LoVo (cell line): ENCODE measurements at places on chromosomes 3 and 15.
A peak's percentile ranks its signal among the peaks of the same experiment; 100 is the strongest.

DNA sequence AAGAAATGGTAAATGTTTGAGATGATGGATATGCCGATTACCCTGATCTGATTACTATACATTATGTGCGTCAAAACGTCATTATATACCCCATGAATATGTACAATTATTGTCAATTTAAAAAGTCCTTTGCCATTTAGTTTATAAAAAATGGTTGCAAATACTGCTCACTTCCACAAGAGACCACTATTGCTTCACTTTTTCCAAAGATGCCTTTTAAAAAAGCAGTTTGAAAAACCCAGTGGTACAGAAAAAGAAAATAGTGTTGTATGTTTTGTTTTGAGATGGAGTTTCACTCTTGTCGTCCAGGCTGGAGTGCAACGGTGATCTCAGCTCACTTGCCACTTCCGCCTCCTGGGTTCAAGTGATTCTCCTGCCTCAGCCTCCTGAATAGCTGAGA, 39.3 kb downstream of the EDEM1 start:
- no peak for DNase-seq

- no peak for DNase-seq
Measured at GRCh38 chr3:187531831-187532230, 138.4 kb downstream of the SST start.

- no peak for DNase-seq
Measured at GRCh38 chr3:24224666-24225384, 269.8 kb downstream of the THRB start.

DNA sequence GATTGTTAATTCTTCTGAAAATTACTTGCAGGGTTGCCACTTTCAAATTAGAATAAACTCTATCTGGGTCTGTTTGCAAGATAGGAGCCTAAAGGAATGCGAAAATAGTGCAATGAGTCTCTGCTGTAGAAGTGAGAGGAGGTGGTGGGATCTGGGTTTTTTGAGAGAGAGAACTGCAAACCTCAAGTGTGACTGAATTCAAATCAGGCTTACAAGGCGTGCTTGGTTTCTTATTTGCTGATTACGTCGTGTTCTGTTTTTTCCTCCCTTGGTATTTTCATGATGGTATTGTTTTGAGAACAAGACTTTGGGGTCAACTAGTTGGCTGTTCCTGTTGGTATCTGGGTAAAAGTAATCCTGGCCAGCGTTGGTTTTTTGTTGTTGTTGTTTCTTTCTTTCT, 490.9 kb upstream of the CFAP20DC start:
- no peak for DNase-seq

DNA sequence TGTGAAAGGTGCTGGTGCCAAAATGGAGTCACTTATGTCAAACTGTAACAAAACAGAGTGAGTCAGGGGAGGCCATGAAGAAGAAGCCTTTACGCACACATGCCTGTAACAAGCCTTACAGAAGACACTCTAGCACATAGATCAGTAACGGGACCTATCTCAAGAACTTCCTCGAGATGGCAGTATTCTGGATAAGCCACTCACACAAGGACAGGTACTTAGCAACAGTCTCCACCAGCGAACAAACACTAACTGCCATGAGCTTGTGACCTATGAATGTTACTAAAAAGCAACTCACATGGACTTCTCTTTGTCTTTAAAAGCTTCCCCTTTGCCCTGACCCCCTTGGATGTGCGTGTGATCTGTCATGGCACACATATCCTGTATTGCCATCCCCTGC, 235.1 kb downstream of the CD47 start:
- peak; percentile 36 for DNase-seq

DNA sequence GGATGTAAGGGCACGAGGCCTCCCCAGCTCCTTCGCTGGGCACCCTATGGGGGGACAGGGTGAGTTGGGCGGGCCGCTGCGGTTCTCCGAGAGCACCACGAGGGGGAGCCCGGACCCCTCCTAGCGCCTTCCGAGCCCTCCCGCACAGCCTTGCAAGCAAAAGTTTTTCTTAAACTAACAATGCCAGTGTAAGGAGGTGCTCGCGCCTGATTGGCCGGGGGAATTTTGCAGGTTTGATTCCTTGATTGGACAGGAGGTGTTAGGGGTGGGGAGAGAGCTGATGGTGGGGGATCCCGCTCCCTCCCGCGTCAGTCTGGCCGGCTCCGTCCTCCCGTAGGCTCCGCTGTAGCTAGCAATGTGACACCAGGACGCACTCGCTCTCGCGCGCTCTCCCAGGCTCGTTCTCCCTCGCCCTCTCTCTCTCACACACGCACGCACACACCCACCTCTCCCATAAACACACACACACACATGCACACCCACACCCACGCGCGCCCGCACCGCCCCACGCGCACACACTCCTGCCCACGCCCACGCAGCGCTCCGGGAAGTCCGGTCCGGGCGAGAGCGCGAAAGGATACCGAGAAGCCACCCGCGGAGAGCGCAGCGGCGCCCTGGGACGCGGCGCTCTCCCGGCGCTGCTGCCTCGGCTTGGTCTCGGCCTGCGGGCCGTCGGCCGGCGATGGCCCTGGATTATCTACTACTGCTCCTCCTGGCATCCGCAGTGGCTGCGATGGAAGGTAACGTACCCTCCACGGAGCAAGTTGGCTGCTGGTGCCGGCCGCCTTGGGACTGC, at the start of gene EPHB1:
TSS of gene EPHB1 (plus strand) at position 311 of the 796 bp plus-strand sequence.
- peak; percentile 64 for DNase-seq

DNA sequence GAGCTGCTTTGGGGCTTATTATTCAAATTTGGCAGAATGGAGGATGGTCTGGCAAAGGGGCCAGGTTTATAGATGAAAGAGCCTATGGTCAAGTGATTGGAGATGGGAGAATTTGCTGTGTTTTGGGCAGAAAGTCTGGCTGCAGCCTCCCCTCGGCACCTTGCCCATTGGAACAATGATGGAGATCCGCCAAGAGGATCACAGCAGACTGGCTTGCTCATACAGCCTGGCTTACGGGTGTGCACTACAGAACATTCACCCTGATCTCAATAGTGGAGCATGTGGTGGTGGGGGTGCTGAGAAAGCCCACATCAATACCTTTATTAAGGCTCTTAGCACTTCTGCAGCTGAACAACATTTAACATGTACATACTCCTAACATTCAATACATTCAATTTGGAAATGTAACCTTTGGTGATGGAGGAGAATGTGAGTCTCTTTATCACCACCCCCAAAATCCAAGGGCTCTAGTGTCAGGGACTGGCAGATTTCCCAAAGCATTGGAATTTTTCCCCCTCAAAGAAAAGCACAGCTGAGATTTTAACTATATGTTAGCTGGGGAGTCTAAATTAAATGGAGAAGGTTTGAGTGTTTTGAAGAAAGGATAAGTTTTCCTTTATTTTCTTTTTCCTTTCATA, 118.4 kb upstream of the TMC3 start:
- DNase-seq, result no peak

GRCh38 chr3:94150113-94150512, 87.3 kb downstream of the NSUN3 start:
- no peak for DNase-seq

GRCh38 chr3:176514297-176514696, 683.0 kb downstream of the TBL1XR1 start:
- DNase-seq, result peak; percentile 34

- DNase-seq, result no peak
Measured at GRCh38 chr3:72153477-72154314, 368.7 kb upstream of the PROK2 start.

GRCh38 chr3:62768896-62769295, 106.3 kb downstream of the CADPS start:
- no peak for DNase-seq

GRCh38 chr3:15470261-15470660, 42.9 kb downstream of the EAF1 start:
- DNase-seq, result no peak

DNA sequence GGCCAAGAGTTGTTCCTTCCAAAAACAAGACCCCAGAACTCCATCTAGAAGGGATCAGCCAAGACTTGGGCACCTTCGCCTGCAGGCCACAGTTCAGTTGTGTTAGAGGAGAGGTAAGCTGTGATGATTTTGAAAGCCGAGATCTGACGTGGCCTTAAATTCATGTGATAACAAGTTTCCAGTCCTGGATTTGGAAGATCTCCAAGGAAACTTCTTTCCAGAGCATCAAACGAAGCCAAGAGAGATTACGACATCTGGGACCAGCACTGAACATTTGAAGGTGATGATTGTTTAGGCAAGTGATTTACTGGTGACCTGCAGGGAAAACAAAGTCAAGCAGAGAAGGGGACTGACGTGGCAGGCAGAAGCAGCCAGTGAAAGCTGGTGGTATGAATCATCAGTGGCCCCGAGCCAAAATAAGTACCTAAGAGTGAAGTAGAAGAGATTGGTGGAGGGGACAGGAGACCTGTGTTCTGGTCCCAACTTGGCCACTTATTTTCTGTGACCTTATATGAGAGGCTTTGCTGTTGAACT, 339.0 kb upstream of the PROK2 start:
- DNase-seq, result peak; percentile 81

DNA sequence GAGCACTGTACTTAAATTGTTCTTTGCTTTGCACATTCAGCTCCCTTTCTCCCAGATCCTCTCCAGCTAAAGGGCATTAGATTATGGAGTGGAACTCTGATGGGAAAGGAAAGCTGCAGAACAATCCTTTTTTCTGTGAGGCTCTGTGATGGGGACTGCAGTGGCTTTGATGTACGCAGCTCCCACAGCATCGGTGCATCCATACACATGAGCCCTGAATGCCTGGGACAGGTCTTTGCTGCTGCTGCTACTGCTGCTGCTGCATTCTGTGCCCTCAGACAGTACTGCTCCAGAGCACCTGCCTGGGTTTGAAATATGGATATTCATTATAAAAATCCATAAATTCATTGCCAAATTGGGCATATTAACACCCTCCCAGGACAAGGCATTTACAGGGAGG, 164.4 kb downstream of the WDR76 start:
- DNase-seq, result no peak

DNA sequence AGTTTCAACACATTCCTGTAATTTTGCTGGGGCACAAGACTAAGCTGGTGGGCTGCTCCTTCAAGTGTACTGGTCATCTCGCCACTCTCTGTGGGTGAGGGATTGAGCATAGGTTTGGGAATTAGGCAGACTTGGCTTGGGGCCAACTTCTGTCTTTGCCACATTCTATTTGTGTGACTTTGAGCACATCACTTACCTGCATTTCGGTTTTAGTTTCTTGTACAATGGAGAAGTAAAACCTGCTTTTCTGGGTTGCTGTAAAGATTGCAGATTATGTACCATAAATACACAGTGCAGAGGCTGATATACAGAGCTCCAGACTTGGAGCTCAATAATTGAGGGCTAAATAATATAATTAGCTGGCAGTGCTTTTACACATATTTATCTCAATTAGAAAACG, 162.1 kb downstream of the C3orf38 start:
- no peak for DNase-seq

- no peak for DNase-seq
Measured at GRCh38 chr3:43584043-43584826, 37.6 kb downstream of the ANO10 start.

GRCh38 chr3:56862352-56863062, 60.8 kb upstream of the ARHGEF3 start:
- DNase-seq, result no peak

DNA sequence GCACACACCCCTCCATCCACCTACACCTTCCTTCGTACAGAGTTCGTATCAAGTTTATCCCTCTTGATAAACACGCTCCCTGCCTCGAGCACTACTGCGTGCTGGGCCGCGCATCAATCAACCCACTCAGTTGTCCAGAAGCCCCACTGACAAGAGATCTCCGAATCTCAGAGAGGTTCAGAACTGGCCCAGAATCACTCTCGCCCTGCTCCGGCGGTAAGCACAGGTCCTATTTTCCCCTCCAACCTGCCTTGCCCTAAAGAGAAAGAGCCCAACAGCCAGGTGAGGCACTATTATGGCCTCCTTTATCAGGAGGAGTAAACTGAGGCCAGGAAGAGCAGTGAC, 494 bp upstream of the NISCH start:
- DNase-seq, result no peak

DNA sequence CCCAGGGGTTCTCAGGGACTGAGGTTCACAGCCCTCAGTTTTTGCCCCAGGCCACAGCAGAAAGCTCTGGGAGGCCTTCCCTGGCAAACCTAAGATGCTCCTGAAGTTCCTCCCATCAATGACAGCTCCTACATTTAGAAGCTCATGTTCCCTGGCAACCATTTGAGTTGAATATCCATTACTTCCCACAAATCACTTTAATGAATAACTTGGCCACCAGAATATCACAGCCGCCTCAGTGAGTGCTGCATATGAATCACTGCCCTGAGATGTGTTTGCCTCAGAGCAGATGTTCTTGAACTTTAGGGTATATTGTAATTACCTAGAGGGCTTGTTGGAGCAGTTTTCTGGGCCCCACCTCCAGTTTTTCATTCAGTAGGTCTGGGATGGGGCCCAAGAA, 27.4 kb downstream of the SLCO2A1 start:
- no peak for DNase-seq

DNA sequence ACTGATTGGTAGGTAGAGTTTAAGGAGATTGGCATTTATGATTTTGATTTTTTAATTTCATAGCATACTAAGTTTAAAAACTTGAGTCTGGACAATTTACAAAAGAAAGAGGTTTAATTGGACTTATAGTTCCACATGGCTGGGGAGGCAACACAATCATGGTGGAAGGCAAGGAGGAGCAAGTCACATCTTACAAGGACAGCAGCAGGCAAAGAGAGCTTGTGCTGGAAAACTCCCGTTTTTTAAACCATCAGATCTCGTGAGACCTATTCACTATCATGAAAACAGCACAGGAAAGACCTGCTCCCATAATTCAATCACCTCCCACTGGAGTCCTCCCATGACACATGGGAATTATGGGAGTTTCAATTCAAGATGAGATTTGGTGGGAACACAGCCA, 630.9 kb upstream of the NR2F2 start:
- DNase-seq, result no peak

DNA sequence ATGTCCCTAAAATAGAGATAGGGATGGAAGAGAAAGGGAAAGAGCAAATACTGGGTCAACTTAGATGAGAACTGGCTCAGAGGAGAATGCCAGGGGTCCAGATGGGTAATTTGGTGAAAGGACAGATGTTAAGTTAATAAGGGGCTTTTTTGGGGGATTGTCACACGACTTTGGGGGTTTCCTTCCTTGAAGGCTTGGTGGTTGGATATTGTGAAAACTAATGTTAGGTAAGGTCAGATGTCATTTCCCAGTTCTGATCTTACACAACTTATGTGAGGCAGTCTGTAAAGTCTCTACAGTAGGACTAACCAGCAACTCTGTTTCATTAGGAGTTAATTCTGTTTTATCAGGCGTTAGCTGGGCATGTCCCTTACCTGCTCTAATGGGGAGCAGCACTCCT, 231.1 kb downstream of the NR2F2 start:
- no peak for DNase-seq
